GM12878 (cell line): ENCODE measurements at places on chromosomes 4 and X.

DNA sequence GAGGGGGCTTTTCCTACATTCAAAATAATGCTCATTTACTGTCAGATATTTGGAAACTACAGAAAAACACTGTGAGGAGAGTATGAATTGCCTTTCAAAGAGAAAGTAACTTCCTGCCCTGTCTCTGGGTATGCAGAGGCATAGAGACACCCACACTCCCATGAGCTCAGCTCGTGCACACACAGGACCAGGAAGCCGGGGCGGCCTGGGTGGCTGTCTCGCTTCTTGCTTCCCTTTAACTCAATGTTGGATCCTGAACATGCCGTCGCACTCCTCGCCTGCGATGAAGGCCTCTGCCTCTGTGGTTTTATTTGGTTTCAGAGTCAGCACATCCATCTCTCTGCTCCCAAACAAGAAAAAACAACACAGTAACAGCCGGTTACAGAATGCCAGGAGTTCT is 40.1 kb upstream of the GPR78 start:
- DNase-seq = peak; percentile 28

DNA sequence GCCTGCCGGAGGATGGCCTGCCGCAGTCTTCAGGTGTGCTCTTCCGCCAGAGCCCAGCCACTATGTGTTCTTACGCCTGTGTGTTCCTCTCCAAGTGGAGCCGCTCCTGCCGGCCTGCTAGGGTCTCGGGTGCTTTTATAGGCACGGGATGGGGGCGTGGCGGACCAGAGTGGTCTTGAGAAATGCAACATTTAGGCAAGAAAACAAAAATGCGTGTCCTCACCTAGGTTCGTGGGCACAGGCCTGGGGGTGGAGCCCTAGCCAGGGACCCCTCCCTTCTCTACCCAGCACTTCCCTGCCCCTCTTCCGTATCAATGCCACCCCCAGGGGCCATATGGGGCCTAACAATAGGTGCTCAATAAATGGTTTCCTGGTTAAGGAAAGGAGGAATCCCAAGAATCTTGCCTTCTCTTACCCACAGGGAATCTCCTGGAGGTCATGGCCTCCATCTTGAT is 34.4 kb upstream of the LRBA start:
- no peak for DNase-seq

DNA sequence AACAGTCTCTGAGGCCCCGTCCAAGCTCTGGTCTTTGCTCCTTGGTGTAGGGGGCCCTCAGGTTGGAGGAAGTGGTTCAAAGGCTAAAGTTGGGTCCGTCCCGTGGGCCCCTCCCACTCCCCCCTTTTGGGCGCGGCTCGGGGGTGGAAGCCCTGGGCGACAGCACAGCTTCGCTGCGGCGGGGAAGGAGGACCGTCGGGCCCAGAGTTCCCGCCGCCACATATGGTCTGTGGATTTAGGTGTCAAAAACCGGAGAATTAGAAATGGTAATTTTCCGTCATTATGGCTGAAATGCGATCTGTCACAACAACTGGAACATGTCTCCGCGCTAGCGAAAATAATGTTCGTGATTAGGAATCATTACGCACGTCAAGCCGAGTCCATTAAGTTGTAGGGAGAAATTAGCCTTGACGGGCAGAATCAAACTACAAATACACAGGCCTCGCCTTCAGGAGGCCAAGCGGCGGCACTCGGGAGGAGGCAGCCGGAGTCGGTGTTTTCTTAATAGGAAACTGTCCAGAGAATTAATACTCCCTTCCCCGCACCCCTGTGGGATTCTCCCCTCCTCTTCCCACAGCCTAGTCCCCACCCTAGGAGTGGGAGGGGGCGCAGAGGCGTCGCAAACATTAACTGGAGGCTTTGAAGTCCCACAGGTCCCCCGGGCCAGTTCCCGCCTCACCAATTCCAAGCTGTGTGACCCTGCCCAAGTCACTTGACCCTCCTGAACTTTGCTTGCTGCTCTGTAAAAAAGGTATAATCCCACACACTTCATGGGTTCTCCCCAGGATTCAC is 15.0 kb downstream of the NKX3-2 start:
- DNase-seq = no peak

GRCh38 chr4:8774071-8774470 is 97.6 kb downstream of the HMX1 start:
- no peak for DNase-seq

DNA sequence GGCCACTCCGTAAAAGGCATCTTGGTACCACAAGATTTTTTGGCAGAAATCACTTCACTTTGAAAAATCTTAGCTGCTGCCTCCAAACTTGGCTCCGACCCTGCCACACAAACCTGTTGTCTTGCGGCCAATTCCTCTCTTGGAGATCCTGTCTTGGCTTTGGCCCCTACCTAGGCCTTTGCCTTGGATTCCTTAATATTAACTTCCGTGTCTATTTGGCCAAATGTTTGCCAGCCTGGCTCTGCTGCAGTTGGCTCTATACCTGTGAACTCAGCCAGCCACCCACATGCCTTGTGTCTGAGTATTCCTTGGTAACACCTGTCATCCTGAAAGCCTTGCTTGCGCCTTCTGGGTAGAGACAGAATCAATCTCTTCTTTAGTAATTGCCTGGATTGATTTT is 12.5 kb downstream of the GRXCR1 start:
- DNase-seq = no peak

DNA sequence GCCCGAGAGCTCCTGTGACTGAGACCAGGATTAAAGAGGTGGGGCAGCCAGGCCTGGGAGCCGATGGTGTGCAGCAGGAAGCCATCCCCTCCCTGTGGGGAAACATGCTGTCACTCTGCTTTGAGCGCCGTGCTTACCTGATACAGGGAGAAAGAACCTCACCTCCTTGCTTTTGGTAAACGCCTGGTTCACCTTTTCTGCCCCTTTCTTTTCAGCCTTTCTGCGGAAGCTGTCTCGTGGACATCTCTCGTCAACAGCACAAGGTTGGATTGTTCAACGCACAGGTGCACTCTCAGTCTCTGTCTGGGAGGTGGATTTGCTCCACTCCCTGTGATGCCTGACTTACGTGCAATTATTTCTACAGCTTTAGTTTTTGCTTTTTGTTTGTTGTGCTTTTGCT is 12.0 kb downstream of the ZFYVE28 start:
- DNase-seq = no peak

GRCh38 chr4:39571054-39571453 is 43.8 kb upstream of the UGDH start:
- no peak for DNase-seq

- DNase-seq = no peak
These were observed 183.8 kb downstream of the PTTG2 start for GRCh38 chr4:38144031-38144430.

- peak; percentile 12 for DNase-seq
These were observed 336.9 kb downstream of the ZNF674 start for GRCh38 chrX:46208225-46208854.

- DNase-seq = no peak
These were observed 1.7 kb downstream of the FAM120C start for GRCh38 chrX:54181202-54181953.

DNA sequence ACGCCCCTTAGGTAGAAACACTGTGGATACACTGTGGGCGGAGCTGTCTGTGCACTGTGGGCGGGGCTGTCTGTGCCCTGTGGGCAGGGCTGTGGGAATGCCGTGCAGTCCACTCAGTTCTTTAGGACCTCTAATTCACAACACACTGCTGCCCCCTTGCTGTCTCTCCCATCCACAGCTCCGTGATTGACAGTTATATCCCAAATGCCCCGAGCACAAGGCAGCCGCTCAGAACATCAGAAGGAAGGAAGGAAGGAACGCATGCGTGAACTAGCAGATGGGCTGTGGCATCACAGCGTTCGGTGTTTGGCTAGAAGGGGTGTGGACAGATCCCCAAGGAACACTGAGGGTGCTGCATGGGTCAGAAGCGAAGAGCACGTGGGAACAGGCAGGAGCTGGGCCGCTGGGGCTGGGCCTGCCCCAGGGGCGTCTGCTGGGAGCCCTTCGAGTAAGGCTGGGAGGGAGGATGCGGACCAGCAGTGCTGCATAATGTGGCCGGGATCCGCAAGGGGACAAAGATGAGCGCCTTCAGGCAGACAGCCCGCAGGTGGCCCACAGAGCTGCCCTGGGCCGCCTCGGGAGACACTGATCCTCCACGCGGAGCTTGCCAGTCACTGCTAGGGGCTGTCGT is 29.8 kb downstream of the ACOX3 start:
- no peak for DNase-seq

DNA sequence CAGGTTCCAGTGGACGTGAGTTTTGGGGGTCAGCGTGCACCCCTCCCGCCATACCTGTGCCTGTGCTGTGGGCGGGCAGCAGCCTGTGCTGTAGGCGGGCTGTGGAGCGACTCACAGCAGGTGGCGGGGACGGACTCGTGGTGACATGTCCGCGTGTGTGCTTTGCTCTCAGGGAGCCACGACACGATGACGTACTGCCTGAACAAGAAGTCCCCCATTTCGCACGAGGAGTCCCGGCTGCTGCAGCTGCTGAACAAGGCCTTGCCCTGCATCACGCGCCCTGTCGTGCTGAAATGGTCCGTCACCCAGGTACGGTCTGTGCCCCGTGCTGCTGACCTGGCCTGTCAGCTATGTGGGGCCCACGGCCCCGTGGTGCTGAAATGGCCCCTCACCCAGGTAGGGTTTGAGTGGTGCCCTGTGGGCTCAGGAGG is 7.4 kb downstream of the PLCXD1 start:
- no peak for DNase-seq

DNA sequence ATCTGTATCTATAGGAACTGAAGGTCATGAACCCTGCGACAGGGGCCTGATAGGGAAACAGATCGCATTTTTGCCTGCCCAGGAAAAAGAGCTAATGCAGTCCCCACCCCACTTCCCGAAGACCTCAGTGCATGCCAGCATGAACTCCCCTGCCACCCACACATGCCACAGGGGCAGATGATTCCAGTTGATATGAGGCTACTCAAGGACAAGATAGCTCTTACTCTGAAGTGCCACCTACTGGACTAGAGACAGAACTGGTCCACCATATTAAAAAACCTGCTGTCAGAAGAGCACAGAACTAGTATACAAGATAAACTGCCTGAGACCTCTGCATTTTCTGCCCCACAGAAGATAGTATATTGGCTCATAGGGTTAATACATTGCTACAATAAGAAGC is 68.0 kb downstream of the YIPF7 start:
- DNase-seq = no peak

DNA sequence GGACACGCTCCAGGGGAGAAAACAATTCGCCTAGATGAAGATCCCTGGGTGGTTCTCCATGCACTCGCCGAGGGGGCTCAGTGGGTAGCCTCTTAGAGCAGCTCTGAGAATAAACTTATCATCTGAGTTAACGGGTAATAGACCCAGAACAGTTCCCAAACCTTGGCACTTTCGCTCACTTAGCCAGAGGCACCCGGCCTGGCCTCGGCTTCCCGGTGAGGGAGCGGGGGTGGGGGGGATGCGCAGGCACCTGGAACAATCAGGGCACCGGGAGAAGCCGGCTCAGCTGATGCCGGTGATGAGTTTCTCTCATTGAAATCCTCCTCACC is 405 bp upstream of the ZAR1 start:
- no peak for DNase-seq

DNA sequence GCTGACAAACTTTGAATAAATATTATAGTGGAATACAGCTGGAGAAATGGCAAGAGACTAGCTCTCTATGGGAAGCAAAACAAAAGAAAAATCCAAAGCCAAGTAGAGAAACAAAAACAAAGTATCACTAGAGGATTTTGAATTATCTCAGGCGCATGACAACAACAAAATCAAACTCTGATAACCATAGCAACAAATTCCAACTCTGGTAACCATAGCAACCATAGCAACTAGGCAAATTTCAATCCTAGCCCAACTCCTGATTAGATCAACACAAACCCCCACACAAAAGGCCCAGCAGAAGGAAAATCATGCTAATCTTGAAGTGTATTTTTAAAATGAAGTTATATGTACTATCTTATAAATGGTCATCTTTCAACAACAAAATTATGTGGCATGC is 98.4 kb upstream of the MAGEE2 start:
- no peak for DNase-seq

DNA sequence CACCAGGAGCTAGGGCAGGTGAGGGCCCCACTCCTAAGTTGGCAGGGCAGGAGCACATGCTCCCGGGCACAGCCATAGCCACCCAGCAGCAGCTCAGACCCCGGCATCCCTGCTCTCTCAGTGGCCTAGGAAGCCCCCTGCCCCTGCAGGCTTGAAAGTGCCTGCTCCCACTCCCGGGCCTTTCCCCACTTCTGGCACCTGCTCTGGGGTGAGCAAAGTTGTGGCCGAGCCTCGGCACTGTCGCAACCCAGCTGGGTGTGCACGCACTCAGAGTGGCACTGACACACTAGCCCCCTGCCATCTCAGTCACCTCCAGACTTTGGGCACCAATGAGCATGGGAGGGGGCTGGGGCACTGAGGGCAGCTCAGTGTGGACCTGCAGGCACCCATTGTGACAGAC is 60.8 kb upstream of the CDKN2AIP start:
- no peak for DNase-seq

- no peak for DNase-seq
These were observed 101.0 kb upstream of the TLR2 start for GRCh38 chr4:153582954-153583702.

- peak; percentile 51 for DNase-seq
These were observed 166.8 kb upstream of the PGRMC2 start for GRCh38 chr4:128454281-128454871.

DNA sequence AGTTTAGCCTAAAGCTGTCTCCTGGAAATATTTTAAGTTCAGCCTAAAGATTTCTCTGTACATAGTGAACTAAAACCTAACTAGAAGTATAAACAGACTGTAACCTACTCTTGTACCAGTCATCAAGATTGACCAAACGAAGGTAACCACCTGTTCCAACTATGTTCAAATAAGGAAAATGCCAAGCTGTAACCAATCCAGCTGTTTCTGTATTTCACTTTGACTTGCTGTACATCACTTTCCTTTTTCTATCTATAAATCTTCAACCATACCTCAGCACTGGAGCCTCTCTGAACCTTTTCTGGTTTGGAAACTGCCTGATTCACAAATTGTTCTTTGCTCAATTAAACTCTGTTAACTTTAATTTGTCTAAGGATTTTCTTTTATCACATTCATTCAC is 3.1 kb upstream of the CYSLTR1 start:
- no peak for DNase-seq

DNA sequence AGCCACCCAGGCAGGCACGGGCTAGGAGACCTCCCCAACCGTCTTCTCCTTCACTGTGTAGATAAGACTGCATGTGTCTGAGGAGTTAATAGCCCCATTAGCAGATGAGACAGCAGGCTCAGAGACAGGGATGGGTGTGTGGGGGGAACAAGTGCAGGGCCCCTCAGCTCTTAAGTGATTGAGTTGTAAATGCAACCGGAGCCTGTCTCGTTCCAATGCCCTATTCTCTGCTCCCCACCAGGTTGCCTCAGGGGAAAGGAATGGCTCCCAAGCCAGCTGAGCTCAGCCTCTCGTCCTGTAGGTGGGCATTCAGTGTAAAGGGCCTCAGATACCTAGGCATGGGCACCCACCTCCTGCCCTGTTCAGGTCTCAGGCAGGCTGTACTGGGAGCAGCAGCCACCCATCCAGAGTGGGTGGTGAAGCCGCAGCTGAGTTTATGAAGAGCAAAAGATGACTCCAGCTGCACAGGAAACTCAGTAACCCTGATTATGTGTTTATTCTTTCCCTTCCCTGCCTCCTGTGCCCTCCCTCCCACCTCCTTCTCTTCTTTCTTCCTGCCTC is 87.3 kb downstream of the PJA1 start:
- DNase-seq = no peak
